ENCODE measurements at places on chromosomes 5 and 9. TPM values are rescaled to one million over a fixed set of nuclear protein-coding genes. Genes with fewer than 3 reads are reported as not detected.

The MYOZ3 gene
- 12.1 TPM for total RNA-seq

DNA sequence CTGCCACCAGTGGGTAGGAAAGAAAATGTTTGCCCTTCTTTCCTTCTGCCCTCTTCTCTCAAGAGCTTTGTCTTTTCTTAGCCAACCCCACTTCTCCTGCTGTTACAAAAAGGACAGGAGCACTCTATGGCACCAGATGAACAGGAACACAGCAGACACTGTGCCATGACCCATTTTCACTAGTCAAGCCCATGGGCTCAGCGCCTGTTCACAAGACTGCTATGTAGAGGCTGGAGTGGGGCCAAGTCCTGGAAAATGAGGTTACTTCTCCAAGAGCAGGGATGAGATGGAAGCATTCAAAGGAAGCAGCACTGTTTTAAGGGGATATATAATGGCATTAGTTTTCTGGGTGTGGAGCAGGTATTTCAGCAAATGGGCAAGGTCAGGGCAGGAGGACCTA lies 46.8 kb upstream of the GRAMD2B start:
- DNase-seq: no peak
- H3K36me3 ChIP-seq: no peaks in the 10 kb centered on the region
- no peaks in the 10 kb centered on the region for H3K4me1 ChIP-seq
- H3K4me3 ChIP-seq: no peak overlapping the region
- H3K27ac ChIP-seq: no peak overlapping the region

The C9orf50 gene
- not detected for total RNA-seq

DNA sequence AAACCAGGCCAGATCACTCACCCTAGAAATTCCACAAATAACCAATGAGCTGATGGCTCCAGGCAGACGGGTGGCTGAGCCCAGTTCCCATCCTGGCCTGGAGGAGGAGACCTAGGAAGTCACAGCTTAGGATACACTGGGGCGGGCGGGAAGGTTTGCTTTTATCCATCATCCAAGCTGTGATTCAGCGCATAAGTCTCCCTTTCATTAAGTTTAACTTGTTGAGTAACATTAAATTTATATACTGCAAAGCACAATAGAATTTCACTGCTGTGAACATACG lies 55.7 kb downstream of the THBS4 start:
- DNase-seq: no peak
- no peaks in the 10 kb centered on the region for H3K4me1 ChIP-seq
- no peaks in the 10 kb centered on the region for H3K27me3 ChIP-seq
- H3K36me3 ChIP-seq: no peaks in the 10 kb centered on the region
- H3K4me3 ChIP-seq: no peak overlapping the region
- H3K27ac ChIP-seq: no peak overlapping the region

DNA sequence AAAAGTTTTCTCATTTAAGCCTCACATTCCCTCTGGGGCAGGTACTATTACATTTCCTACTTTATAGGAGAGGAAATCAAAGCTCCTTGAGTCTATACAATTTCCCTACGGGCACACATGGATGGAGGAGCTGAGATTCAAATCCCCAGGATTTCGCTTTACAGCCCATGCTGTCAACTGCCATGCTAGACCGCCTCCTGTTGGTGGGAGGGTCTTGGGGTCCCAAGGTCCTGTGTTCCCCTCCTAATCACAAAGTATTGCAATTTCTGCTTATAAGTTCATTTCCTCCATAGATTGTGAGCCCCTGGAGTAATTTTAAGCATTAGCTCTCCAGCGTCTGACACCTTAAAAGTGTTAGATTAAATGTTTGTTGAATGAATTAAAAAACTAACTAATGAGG lies 95.9 kb upstream of the SMARCA2 start:
- no peaks in the 10 kb centered on the region for H3K4me1 ChIP-seq
- H3K4me3 ChIP-seq: no peak overlapping the region
- no peak overlapping the region for H3K27ac ChIP-seq
- H3K27me3 ChIP-seq: no peaks in the 10 kb centered on the region

All from gastrocnemius medialis (tissue), 4 donors.